ENCODE measurements at places on chromosomes 12 and 14. TPM values are rescaled to one million over a fixed set of nuclear protein-coding genes. Genes with fewer than 3 reads are reported as not detected.

The DDX47 gene
- 79.4 TPM for total RNA-seq

The OR6C74 gene
- total RNA-seq: not detected

The ADAM21 gene
- total RNA-seq: 0.07 TPM

The KRT6C gene
- not detected for total RNA-seq

The TPPP2 gene
- not detected for total RNA-seq

The CEP290 gene
- 6.5 TPM for total RNA-seq

The PIP4K2C gene
- total RNA-seq: 42.5 TPM

The RTN1 gene
- total RNA-seq: not detected

The TRPV4 gene
- 0.08 TPM for total RNA-seq

The MYF5 gene
- not detected for total RNA-seq

The RBMS2 gene
- 14.5 TPM for total RNA-seq

The BICDL1 gene
- 2.3 TPM for total RNA-seq

The GDF3 gene
- not detected for total RNA-seq

The PIANP gene
- total RNA-seq: 0.81 TPM

The NUDT4 gene
- 26.6 TPM for total RNA-seq

The SALL2 gene
- total RNA-seq: 1.6 TPM

The KRT3 gene
- 0.07 TPM for total RNA-seq

The AKAP5 gene
- total RNA-seq: 0.46 TPM

The PKP2 gene
- 2.5 TPM for total RNA-seq

The CTDSP2 gene
- total RNA-seq: 53.6 TPM

The HOXC10 gene
- total RNA-seq: 2.6 TPM

The POTEM gene
- not detected for total RNA-seq

The NEMP1 gene
- total RNA-seq: 10.4 TPM

The DHRS2 gene
- total RNA-seq: 5.7 TPM

The GPR68 gene
- 0.12 TPM for total RNA-seq

The GARIN6 gene
- not detected for total RNA-seq

The NEUROD4 gene
- not detected for total RNA-seq

The KRT86 gene
- total RNA-seq: 62.5 TPM

The MYF6 gene
- not detected for total RNA-seq

The KRT77 gene
- not detected for total RNA-seq

The KRT6A gene
- total RNA-seq: 0.74 TPM

The PPP1CC gene
- total RNA-seq: 151 TPM

The BAZ1A gene
- 30.7 TPM for total RNA-seq

The SLC25A21 gene
- total RNA-seq: 0.53 TPM

The JPH4 gene
- not detected for total RNA-seq

The HOXC13 gene
- total RNA-seq: 9.8 TPM

The NPC2 gene
- 309 TPM for total RNA-seq

The ESPL1 gene
- total RNA-seq: 22.5 TPM

The PLBD1 gene
- 3.8 TPM for total RNA-seq

The HECTD4 gene
- 10.7 TPM for total RNA-seq

The NPFF gene
- not detected for total RNA-seq

The BCL11B gene
- total RNA-seq: 0.24 TPM

The ARMH4 gene
- 0.30 TPM for total RNA-seq

The C12orf60 gene
- 0.95 TPM for total RNA-seq

The TC2N gene
- 0.72 TPM for total RNA-seq
